ENCODE measurements at places on chromosomes 3 and 15.

DNA sequence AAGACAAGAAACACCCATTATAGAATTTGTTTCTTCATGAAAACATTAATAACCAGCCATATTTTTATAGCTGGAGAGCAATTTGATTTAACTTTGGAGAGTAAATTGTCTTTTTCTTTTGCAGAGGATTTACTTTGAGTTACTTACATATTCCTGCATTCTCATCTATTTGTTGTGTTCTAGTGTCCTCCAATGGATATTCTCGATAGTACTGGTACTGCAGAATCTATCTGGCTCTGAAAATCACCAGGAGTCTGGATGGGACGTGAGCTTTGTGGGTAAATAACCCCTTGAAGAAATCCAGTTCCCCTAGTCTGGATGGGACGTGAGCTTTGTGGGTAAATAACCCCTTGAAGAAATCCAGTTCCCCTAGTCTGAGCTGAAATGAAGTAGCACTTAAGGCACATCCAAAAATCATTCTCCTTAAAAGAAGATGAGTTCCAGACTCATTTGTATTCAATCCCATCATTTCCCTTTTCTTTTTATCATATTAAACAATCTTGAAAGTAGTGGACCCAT is 294.1 kb upstream of the UBE2E2 start:
- ATAC-seq = no peak

- peak; percentile 87 for ATAC-seq
Measured at GRCh38 chr3:119181765-119182164, 8.4 kb downstream of the UPK1B start.

DNA sequence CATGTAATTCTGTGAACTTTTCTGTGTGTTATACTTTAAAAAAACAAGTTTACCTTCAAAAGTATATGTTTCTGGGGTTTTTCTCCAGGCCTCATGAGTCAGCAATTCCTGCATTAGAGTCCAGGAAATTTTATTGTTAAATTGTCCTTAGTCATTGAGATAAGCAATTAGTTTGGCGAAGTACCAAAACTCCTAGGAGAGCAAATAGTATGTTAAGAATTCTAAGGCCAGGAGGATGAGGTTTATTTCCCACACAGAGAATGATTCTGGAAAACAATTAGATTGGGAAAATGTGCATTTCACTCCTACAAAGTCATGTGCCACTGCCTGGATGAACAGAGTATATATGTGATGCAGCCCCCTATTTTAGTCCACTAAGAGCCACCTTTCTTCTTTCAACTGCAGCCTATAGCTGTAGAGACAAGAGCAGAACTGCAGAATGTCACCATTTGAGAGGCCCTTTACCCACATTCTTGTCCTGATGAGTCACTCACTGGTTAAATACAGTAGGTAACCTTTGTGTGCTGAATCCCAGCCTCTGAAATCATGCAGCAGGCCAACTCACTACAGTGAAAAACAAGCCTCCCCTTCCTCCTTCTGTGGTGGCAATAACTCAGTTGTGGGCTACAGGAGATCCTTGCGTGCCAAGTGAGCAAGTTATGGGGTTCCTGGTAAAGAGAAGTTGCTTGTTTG is 452.8 kb upstream of the THBS1 start:
- ATAC-seq = peak; percentile 48

- no peak for ATAC-seq
Measured at GRCh38 chr15:50542887-50543210, 3.6 kb downstream of the USP50 start.

- no peak for ATAC-seq
Measured at GRCh38 chr3:29537889-29538609, 257.2 kb downstream of the RBMS3 start.

- ATAC-seq = no peak
Measured at GRCh38 chr3:11375333-11376088, 103.3 kb downstream of the ATG7 start.

- no peak for ATAC-seq
Measured at GRCh38 chr3:120908795-120909601, 993 bp downstream of the STXBP5L start.

DNA sequence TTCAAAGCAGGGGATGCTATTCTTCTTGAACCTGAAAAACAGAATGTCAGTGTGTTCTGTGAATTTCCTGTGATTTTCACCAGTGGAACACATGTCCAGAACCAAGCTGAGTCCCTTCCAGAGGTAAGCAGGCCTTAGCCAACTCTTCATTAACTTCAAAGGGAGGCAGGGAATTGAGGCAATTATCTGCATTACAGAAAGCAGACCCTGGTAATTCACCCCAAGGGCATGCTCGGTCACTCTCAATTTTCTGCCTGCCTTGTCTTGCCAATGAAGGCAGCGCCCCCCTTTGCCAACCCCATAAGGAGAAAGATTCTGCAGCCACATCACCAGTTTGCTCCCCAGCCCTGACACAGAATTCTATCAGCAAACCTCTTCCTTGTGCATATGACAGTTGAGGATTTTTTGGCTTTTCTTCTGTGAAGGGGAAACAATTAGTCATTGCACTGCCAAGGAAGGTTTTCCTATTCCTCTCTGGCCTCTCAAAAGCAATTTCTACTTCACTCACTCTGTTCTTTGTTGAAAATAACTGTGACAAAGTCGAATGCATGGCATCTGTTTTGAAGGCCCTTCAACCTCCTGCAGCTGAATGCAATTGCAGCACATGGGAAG is 85.3 kb downstream of the HHLA2 start:
- ATAC-seq = no peak

- ATAC-seq = peak; percentile 61
Measured at GRCh38 chr3:144128108-144128892, 156.7 kb downstream of the DIPK2A start.

- ATAC-seq = no peak
Measured at GRCh38 chr3:162847511-162847910, 1350.9 kb downstream of the OTOL1 start.

DNA sequence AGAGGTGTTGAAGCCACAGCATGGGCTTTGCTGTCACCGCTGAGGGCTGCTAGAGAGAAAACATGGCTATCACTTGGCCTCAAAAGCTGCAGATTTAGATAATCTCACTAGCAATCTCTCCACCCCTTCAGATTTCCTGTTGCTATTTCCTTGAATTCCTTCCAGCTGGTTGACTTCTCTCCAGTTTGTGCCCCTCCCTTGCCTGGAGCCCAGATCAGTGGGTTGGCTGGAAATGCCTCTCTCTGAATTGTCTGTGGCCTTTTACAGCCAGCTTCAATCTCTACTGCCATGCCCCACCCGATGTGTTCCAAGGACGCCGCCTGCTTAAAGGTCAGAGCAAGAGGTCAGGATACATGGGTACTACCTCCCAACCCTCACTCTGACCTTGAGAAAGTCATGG is 294.1 kb downstream of the NTRK3 start:
- ATAC-seq = no peak

- peak; percentile 23 for ATAC-seq
Measured at GRCh38 chr15:25838871-25839195, 24.3 kb downstream of the ATP10A start.

DNA sequence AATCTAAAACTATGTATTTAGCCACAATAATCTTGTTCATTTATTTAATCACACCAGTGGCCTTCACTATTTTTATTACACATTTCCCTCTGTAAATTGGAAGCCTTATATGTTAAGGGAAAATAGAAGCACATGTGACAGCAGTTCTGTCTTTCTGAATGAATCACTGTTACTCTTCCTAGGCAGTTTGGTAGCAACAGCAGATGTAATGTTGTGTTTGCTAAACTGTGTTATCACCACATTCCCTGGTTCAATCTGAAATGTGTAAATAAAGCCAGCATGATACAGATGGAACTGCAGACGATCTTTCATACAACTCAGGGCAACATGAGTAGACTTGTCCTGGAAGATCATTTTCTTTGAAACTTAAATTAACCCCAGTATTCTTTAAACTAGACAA is 220.1 kb downstream of the MCTP2 start:
- ATAC-seq = no peak

- peak; percentile 43 for ATAC-seq
Measured at GRCh38 chr3:71226565-71227269, 356.8 kb downstream of the FOXP1 start.

GRCh38 chr3:152419748-152420147 is 151.0 kb downstream of the MBNL1 start:
- ATAC-seq = no peak

- ATAC-seq = no peak
Measured at GRCh38 chr15:80207887-80208286, 44.1 kb downstream of the CTXND1 start.

GRCh38 chr15:25664761-25665160 is 198.4 kb downstream of the ATP10A start:
- ATAC-seq = peak; percentile 71

GRCh38 chr15:84721371-84721770 is 5.4 kb upstream of the SEC11A start:
- ATAC-seq = no peak

- peak; percentile 59 for ATAC-seq
Measured at GRCh38 chr15:73600413-73601335, 32.5 kb downstream of the NPTN start.

DNA sequence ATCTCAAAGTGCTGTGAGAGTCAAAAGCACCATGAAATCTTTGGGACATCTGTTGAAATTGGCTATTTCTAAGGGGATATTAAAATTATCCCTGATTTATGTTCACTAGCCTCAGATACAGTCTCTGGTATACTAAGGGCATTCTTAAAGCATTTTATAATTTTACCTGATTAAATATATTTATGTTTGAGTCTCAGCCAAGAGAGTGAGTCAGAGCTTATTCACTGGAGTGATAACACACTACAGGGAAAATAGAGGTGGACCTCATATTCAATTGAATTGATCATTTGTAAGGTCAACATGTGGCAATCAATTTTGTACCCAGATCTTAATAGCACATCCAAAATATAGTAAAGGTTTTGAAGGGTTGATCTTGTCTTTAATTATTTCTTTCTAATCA is 733.6 kb downstream of the EPHA3 start:
- ATAC-seq = no peak

DNA sequence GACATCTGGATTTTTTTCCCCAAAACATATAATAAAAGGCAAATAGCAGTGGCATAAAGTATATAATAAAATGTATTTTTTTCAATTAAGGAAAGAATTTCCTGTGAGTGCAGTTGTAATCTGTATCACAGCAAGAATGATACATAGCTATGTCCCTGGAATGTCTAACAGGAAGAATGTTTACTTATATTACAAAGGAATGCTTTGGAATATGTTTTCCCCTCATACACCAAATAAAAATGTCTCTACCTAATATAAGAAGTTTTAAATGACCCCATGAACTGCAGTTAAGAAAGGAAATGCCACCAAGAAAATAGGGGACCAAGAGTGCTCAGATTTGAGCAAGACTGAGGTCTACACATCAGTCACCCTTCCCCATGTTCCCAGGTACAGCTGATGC is 38.0 kb upstream of the ATP11B start:
- ATAC-seq = no peak

DNA sequence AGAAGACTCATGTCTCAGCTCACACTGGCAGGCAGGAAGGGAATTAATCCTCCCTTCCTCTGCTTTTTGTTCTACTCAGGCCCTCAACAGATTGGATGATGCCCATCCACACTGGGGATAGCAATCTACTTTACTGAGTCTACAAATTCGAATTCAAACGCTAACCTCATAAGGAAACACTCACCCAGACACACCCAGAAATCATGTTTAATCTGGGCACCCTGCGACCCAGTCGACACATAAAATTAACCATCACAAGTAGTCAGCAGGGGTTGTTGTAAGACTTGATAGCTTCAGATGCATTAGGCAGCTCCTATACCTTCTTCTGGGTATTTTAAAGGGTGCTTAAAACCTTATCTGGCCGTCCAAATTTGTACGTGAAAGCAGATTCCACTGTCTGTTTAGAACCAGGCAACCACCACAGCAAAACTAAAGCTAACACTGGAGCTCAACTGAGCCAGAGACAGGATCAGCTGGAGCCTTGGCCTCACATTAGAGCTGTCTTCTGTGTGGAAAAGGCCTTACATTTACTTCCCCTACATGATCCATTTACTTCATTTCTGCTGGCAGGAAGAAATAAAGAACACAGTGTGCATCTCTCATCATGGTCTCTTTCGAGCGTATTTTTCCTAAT is 407.3 kb upstream of the PPP2R3A start:
- no peak for ATAC-seq

DNA sequence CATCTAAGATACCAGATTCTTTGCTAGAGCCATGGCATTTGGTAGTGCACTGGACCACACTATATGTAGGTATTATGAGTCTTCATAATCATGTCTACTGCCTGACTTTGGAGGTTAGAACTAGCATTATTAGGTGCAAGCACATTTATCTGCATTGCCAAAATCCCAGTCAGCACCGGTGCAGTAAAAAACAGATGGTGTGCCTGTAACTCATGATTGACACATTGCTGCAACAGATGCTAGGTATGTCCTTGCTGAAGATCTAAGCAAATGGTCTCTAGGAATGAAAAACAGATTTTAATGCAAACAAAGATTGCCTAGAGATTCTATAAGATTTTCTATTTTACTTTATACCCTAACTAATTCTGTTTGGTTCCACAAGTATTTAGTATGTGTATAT is 47.7 kb downstream of the MYO5A start:
- ATAC-seq = no peak

GRCh38 chr3:5390221-5390620 is 202.7 kb downstream of the EDEM1 start:
- no peak for ATAC-seq

- no peak for ATAC-seq
Measured at GRCh38 chr15:96293441-96293840, 37.1 kb upstream of the NR2F2 start.

DNA sequence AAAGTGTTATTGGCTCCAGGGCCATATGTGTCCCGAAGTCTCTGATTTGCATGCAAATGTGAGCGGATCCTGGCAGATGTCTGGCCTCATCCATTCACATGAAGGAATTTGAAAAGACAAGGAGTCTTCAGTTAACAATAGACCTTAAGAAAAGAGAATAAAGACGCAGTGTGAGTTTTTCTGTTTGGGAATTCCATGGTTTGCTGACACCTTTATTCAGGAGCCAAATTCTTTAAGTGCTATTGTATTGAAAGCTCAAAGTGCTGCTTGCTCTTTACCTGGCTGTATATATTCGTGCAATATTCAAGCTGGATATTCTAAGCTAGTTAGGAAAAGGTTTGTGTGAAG is 2.2 kb downstream of the LRRN1 start:
- ATAC-seq = no peak

DNA sequence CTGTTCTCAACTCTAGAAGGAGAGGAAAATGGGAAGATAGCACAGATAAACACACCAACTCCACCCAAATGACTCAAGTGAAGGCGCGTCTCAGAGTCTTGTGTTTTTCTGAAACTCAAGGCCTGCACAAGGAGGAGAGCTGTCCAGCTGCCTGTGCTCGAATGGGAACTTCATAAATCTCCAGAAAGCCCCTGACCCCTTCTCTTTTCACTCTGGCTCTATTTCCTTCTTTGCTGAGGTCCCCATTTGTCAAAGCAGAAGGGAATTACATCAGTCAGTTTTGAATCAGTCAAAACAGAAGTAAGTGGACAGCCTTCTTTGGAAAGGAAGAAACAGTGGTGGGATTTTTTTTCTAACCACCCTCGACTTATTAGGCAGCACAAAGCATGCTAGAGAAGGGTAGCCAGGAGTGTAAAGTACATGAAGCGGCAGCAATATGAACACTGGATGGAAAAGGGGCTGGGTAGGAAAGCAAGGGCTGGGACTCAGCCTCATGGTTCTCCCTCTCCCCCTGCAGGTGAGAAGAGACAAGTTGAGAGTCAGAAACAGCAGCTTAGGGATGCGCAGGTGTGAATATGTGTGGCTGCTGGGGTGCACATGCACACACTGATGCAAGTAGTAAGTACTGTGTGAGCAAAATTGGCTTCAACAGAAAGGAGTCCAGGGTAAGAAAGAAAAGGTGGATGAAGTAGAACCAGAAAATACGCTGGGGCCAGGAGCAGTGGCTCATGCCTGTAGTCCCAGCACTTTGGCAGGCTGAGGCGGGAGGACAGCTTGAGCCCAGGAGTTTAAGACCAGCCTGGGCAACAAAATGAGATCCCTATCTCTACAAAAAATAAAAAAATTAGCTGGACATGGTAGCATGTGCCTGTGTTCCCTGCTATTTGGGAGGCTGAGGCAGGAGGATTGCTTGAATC is 36.6 kb upstream of the MAGEF1 start:
- ATAC-seq = peak; percentile 88
